ENCODE measurements at places on chromosomes 6 and 20.

DNA sequence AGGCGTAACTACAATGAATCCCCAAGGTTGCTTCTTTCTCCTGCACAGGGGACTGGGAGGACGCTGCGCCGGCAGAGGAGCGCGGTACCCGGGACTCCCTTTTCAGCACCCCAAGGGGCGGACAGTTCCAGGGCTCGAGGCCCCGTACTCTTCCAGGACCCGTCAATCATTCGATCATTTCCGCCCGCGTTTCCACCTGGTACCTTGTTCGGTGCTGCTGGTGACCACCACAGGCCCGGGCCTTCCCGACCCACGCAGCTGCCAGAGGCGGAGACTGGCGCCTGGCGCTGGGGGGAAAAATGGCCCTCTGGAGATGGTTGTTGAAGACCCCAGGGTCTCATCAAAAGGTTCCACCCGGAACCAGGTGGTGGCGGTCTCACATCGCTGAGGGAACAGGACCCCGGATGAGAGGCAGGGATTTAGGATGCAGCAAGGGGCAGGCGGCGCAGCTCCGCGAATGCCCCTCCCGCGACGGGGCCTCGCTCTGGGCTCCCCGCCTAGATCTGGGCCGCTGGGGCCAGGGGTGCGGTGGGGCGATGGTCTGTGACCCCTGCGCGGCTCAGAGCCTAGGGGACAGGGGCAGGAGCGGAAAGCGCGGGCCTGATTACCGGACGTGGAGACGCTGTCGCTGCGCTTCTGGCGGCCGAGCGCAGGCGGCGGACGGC, 744 bp downstream of the VSX1 start:
- DNase-seq = peak; percentile 68

GRCh38 chr6:32087574-32088486, 21.3 kb downstream of the TNXB start:
- DNase-seq = peak; percentile 89

DNA sequence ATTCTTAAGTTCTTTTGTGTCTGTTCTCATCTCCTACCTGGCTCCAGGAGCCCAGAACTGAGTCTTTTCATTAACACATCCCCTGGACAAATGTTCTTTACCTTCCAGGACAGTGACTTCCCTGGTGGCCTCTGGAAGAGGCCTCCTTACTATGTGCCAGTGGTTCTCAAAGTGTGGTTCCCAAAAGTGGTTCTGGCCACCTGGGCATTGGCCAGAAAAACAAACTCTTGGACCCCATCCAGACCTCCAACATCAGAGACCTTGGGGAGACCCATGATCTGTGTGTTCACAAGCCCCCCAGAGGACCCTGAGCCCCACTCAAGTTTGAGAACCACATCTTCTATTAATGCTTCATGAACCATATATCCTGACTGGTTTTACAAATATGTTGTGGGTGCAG, 7.2 kb upstream of the VSX1 start:
- DNase-seq = no peak

DNA sequence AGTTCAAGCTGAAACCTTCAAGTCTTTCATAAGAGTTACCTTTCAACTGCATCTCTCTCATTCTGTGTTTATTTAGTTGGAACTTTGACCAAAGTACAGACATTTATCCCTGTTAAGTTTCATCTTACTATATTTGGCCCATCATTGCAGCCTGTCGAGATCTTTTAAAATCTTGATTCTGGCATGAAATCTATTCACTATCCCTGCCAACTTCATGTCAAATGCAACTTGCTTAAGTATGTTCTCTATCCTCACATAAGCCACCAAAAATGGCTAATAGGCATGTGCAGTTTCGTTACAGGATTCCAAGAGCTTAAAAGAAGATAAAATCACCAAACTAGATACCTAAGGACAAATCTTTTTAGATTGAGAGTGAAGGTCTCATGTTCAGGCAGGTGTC, 117.5 kb upstream of the KCNQ5 start:
- no peak for DNase-seq

- DNase-seq = no peak
These were observed 512.5 kb downstream of the BCKDHB start for GRCh38 chr6:80618953-80619352.

DNA sequence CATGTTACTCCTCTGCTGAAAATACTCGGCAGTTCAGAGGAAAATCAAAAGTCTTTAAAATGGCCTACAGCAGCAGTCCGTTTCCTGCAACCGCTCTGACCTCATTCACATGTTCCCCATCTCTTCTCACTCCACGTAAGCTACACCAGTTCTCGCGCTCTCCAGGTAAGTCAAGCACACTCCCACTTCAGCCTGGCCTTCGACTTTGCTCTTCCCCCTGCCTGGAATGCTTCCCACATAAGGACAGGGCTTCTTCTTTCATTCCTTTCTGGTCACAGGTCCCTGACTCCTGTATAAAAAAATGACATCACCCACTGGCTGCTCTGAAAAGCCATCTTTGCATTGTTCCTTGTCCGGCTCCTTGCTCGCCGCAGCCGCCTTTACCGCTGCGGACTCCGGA, 42.7 kb downstream of the MGME1 start:
- DNase-seq = no peak

GRCh38 chr20:8946036-8946940, 122.6 kb upstream of the PLCB4 start:
- no peak for DNase-seq
